ENCODE measurements at places on chromosomes 7 and 10.

- DNase-seq: no peak
Observed at GRCh38 chr7:15643000-15643705, 43.3 kb downstream of the MEOX2 start.

GRCh38 chr10:83533290-83533689, 606.0 kb upstream of the GHITM start:
- no peak for DNase-seq

DNA sequence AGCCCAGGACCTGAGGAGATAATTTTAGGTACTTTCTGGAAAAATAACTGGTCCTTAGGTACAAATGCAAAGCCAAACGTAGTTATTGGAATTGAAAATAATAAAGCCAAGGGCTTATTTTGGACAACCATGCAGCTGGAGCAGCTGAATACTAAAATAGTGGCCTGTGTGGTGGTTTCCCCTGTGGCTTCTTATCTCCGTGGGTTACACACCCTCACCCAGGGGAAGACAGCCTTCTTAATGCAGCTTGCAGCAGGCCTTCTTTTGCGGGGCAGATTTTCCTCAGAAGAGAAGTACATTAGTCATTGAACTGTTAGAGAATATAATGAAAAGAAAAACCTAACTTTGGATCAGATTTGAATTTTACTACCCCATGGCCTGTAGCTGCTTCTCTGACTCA, 133.5 kb downstream of the ST7 start:
- DNase-seq: no peak

GRCh38 chr10:72011468-72011867, 47.3 kb downstream of the CHST3 start:
- no peak for DNase-seq

- DNase-seq: no peak
Observed at GRCh38 chr7:2186166-2186565, 46.6 kb downstream of the MAD1L1 start.

- DNase-seq: no peak
Observed at GRCh38 chr10:47370015-47370767, 13.9 kb downstream of the ZNF488 start.

DNA sequence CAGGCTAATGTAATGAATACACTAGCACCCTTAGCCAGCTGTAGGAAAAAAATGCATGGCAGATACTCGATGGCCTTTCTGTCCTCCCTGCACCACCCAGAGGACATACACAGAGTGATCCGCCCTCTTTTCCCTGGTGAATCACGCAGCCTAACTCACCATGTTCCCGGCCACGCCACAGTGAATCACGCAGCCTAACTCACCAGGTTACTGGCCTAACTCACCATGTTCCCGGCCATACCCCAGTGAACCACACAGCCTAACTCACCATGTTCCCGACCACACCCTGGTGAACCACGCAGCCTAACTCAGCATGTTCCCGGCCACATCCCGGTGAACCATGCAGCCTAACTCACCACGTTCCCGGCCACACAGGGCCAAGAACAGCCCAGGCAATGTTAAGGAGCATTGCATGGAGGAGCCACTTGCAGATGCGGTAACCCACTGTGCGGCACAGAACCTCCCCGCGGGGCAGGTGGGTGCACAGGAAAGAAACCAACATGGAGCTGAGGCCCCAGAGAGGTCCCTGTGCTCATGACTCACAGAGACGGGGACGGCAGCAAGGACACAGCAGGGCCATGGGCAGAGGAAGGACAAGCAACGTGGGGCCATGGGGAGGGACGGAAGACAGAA, 508.5 kb downstream of the DNAJB6 start:
- DNase-seq: no peak

GRCh38 chr7:35259523-35259908, 5.6 kb upstream of the TBX20 start:
- no peak for DNase-seq

- no peak for DNase-seq
Observed at GRCh38 chr10:130493021-130493420, 356.8 kb downstream of the GLRX3 start.

GRCh38 chr7:22082553-22082885, 136.8 kb upstream of the CDCA7L start:
- no peak for DNase-seq

DNA sequence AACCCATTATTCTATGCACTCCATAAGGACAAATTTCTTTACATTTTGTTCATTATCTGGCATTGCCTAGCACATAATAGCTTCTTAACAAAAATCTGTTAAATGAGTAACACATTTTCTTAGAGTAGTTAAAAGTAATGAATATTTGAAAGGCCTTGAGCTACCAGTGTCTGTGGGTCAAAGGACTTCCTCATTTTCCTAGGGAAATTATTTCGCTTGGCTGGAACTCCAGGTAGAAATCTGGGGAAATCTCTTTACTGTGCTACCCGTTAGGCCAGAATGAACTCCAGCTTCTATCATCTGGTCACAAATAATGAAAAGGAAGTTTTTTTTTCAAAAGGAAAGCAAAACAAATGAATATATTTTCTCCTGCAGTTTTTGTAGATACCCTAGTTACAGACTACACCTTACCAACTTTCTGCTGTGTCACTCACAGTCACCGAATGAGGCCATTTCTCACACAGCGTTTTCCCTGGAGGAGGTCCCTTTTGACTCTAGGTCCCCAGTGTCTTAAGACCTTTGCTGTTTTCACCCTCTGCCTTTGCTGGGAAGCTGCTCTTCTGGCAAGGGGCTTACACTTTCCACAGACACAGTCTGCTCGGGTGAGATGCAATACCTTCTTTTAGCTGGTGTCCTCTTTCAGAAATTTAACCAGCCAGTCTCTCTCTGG, 1.6 kb downstream of the SAMD9L start:
- no peak for DNase-seq

DNA sequence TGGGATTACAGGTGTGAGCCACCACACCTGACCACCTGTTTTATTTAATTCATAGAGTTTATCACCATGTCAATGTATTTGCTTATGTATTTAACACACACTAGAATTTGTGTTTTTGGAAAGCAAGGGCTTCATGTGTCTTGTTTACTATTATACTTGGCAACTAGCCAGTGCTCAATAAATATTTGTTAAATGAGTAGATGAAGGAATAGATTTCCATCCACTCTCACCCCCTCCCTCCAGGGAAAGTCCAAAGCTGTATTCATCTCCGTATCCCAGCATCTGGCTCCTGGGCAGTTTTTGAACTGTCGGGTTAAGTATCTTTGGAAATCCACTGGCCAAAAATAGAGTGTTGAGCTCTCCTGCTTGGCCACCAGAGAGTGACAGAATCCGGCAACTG, 4.6 kb upstream of the RADIL start:
- DNase-seq: no peak

DNA sequence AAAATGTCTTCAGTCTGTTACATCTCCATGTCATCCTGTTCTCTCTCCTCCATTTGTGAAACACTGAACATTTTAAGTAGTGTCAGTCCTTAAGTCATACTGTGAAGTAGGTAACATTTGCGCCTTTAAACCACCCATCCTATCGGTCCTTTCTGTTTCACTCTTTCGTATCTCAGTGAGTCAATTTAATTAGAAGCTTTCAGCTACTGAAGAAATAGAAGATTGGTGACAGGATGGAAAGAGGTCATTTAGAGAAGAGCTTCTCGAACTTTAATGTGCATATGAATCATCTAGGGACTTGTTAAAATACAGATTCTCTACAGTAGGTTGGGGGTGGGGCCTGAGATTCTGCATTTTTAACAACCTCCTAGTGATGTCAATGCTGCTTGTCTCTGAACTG, 113.4 kb downstream of the SRI start:
- DNase-seq: no peak

DNA sequence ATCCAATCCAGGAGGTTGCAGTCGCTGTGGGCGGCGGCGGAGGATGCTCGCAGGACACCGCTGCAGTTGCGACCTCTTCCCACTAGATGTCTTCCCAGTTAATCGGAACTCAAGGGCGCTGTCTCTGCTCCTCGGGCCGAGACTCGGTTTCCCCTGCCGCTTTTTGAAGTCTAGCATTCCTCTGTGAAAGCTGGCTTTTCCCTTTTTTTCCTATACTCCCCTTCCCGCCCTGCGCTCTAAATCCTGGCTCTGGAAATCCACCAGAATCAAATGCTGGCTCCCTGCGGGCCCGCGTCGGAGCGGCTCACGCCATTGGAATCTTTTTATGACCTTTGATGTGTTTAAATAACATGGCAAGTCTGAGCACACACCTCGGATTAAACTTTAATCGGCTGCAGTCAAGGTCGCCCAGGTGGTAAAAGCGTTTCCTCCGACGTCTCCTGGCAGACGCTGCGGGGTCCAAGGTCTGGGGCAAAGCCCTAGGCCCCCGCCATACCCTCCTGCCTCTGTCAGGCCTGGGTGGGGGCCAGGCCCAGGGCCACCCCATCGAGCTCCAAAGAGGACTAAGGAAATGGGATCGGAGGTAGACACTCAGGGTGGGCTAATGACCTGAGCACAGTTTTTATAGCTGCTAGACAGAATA, 10.7 kb upstream of the HOXA13 start:
- peak; percentile 63 for DNase-seq

DNA sequence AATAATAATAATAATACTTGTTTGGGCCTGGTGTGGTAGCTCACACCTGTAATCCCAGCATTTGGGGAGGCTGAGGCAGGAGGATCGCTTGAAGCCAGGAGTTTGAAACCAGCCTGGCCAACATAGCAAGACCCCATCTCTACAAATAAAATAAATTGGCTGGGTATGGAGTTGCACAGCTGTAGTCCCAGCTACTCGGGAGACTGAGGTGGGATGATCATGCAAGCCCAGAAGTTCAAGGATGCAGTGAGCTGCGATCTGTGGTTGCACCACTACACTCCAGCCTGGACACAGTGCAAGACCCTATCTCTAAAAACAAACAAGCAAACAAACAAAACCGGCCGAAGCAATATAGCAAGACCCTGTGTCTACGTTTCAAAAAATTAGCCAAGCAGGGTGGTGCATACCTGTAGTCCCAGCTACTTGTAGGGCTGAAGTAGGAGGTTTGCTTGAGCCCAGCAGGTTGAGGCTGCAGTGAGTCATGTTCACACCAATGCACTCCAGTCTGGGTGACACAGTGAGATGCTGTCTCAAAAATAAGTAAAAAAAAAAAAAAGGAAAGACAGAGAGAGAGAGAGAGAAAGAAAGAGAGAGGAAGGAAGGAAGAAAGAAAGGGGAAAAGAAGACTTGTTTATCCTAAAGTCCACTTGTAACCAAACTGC, 85.6 kb upstream of the KDM7A start:
- no peak for DNase-seq

DNA sequence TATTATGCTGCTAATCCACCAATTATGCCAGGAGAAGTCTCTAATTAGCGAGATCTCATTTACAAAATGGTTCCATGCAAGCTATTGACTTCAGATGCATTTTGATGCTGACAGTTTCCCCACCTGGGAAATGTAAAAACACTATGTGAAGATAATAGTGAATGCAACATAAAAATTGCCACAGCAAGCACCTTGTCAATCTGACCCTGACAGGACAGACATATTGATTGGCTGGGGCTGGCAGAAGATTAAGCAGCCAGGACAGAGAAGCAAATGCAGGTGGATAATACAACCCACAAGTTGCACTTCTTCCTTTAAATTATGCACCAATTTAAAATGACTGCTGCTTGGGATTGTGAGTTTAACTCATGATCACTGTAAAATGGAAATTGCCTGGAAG, 642.8 kb upstream of the POT1 start:
- DNase-seq: no peak

- no peak for DNase-seq
Observed at GRCh38 chr7:149622444-149623210, 125.0 kb upstream of the ZNF746 start.

GRCh38 chr10:86203162-86203905, 163.3 kb downstream of the GRID1 start:
- no peak for DNase-seq

GRCh38 chr10:97550336-97551149, 22.0 kb upstream of the ANKRD2 start:
- no peak for DNase-seq

GRCh38 chr7:26090927-26091519, 61.0 kb upstream of the NFE2L3 start:
- DNase-seq: peak; percentile 61

GRCh38 chr7:41107330-41107937, 595.5 kb downstream of the INHBA start:
- DNase-seq: no peak

DNA sequence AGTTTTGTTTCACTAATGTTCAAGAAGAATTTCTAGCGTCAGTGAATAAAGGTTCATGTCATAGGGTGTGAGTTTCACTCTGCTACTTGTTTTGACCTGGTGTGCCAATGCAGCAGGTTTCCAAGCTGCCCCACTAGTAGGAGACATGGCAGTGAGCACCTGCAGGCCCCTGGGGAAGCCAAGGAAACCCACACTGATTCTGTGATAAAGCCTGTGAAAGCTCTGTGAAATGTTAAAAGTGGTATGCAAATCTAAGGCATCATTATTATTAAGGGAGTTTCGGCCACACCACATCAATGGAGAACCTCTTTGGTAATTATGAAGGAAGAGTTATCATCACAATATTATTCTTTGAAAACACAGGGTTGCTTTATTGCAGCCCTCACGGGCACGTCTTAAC, 46.4 kb downstream of the ABCB5 start:
- no peak for DNase-seq

GRCh38 chr7:26180792-26181198, 19.8 kb downstream of the HNRNPA2B1 start:
- no peak for DNase-seq

DNA sequence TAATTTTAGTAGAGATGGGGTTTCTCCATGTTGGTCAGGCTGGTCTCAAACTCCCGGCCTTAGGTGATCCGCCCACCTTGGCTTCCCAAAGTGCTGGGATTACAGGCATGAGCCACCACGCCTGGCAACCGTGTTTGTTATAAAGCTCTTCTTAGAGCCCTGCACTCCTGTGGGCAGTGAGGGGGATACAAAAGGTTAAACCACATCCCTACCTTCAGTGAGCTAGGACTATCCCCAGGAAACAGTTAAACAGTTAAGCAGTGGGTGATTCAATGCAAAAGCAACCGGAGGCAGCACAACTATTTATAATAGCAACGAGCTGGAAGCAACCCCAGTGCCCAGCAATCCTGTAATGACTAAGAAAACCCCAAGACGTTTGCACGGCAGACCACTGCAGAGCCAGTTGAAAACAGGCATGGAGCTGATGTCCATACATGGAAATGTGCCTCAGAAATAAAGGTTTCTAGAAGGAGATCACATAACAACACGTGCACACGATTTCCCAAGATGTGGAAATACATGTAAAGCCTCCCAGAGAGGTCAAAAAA, 107.2 kb upstream of the LYZL2 start:
- no peak for DNase-seq

- no peak for DNase-seq
Observed at GRCh38 chr10:62054830-62055229, 153.3 kb downstream of the ARID5B start.

GRCh38 chr10:110147961-110148360, 59.4 kb upstream of the MXI1 start:
- no peak for DNase-seq

Data from SHP77 (cell line).